Articular chondrocyte of knee joint (primary cell): ENCODE measurements at places on chromosomes 3 and 15. TPM values are rescaled to one million over a fixed set of nuclear protein-coding genes. Genes with fewer than 3 reads are reported as not detected.

Gene MBD4
- 36.6 and 38.2 TPM in 2 replicates for total RNA-seq

Gene TF
- total RNA-seq: 0.43 and 0.52 TPM in 2 replicates

Gene STARD9
- total RNA-seq: 4.5 and 4.7 TPM in 2 replicates

Gene SLCO3A1
- 9.5 and 10.7 TPM in 2 replicates for total RNA-seq

Gene GOLGA8H
- 1.4 and 1.9 TPM in 2 replicates for total RNA-seq

Gene SLC28A2
- total RNA-seq: not detected in 2 replicates

Gene SEMA5B
- 0.13 and 0.32 TPM in 2 replicates for total RNA-seq

Gene LCMT2
- total RNA-seq: 7.8 and 8.0 TPM in 2 replicates

Gene ITIH1
- total RNA-seq: not detected in 2 replicates

Gene DCUN1D1
- total RNA-seq: 43.9 and 51.5 TPM in 2 replicates

Gene USP8
- total RNA-seq: 67.3 and 75.9 TPM in 2 replicates

Gene CAV3
- total RNA-seq: not detected in 2 replicates

Gene CISH
- total RNA-seq: 0.76 and 1.3 TPM in 2 replicates

Gene PLA2G4E
- total RNA-seq: not detected in 2 replicates

Gene MYLK
- total RNA-seq: 290 and 324 TPM in 2 replicates

Gene COL6A5
- not detected in 2 replicates for total RNA-seq

Gene GPR149
- total RNA-seq: not detected in 2 replicates

Gene DLL4
- total RNA-seq: 0.11 TPM in 1 of 2 replicates, not detected in the other

Gene MYO5C
- total RNA-seq: 0.52 and 1.2 TPM in 2 replicates

Gene TRH
- total RNA-seq: 0.11 and 0.13 TPM in 2 replicates

Gene STRA6
- 0.39 and 0.86 TPM in 2 replicates for total RNA-seq

Gene LDHAL6B
- total RNA-seq: not detected in 2 replicates

Gene EIF3J
- 43.8 and 46.8 TPM in 2 replicates for total RNA-seq

Gene ZNF501
- total RNA-seq: 6.9 and 9.5 TPM in 2 replicates

Gene ERICH6
- 0.39 TPM in 1 of 2 replicates, not detected in the other for total RNA-seq

Gene MEIS2
- 13.9 and 15.8 TPM in 2 replicates for total RNA-seq

Gene ACTC1
- total RNA-seq: 0.78 and 1.2 TPM in 2 replicates

Gene CLSTN2
- 0.78 and 11.3 TPM in 2 replicates for total RNA-seq

Gene RTP3
- total RNA-seq: not detected in 2 replicates

Gene CILP
- 4.6 and 13.8 TPM in 2 replicates for total RNA-seq

Gene PLXNB1
- total RNA-seq: 23.6 and 26.9 TPM in 2 replicates

Gene GOLGA6L7
- not detected in 2 replicates for total RNA-seq

Gene MKRN3
- total RNA-seq: not detected in 2 replicates

Gene CTXN2
- not detected in 2 replicates for total RNA-seq

Gene GPR15
- not detected in 2 replicates for total RNA-seq

Gene ADAMTS9
- 4.6 and 7.5 TPM in 2 replicates for total RNA-seq

Gene VPS39
- total RNA-seq: 76.2 and 83.9 TPM in 2 replicates

Gene ANKUB1
- not detected in 2 replicates for total RNA-seq

Gene NPAP1
- 0.11 TPM in 1 of 2 replicates, not detected in the other for total RNA-seq

Gene NEK10
- 29.4 and 50.3 TPM in 2 replicates for total RNA-seq

Gene PIGX
- total RNA-seq: 36.8 and 39.2 TPM in 2 replicates

Gene CHRD
- total RNA-seq: 1.7 and 4.7 TPM in 2 replicates

Gene SPTSSB
- 0.11 TPM in 1 of 2 replicates, not detected in the other for total RNA-seq

Gene AHSG
- 0.11 TPM in 1 of 2 replicates, not detected in the other for total RNA-seq
